Right kidney (tissue), 9 donors: ENCODE measurements at places on chromosomes 1 and 21.

- no peak for DNase-seq
Observed at GRCh38 chr1:227260433-227260832, 57.9 kb downstream of the CDC42BPA start.

GRCh38 chr1:239189998-239190512 is 196.3 kb upstream of the CHRM3 start:
- no peak for DNase-seq

GRCh38 chr21:15065392-15066122 is 757 bp upstream of the NRIP1 start:
- peak; percentile 83 for DNase-seq

GRCh38 chr1:235954306-235955283 is 87.9 kb upstream of the LYST start:
- DNase-seq = no peak

GRCh38 chr1:168803806-168804510 is 75.0 kb upstream of the DPT start:
- DNase-seq = no peak

DNA sequence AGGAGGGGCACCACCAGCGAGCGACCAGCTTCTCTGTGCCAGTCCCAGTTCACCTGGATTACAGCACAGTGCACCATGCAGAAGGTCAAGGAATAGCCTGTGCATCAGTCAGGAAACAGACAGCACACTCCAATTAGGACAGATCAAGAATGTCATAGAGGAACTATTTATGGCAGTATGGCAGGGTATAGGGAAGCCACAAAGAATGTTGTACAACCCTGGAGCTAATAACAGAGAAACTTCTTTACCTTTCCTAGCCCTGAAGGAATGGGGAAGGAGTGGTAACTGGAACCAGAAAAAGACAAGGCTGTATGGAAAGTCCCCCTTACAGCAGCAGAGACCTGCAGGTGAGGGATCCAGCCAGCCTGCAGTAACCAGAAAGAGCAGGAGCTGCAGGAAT is 87.8 kb upstream of the USP24 start:
- DNase-seq = no peak

DNA sequence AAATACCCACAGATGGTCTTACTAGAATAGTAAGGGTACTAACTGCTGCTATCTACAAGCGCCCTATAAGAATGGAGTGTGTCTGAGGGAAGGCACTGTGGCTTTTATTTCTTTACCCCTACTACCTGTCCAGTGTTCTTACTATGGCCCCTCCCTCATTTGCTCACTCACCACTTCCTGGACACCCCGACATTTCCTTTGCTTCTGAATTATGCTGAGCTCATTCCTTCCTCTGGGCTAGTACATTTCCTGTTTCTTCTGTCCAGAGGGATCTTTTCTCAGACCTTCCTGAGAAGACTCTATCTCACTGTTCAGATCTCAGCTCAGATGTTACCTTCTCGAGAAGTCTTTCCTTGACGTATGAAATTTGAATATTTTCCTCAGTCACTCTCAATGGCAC is 192.1 kb upstream of the DAB1 start:
- DNase-seq = no peak

DNA sequence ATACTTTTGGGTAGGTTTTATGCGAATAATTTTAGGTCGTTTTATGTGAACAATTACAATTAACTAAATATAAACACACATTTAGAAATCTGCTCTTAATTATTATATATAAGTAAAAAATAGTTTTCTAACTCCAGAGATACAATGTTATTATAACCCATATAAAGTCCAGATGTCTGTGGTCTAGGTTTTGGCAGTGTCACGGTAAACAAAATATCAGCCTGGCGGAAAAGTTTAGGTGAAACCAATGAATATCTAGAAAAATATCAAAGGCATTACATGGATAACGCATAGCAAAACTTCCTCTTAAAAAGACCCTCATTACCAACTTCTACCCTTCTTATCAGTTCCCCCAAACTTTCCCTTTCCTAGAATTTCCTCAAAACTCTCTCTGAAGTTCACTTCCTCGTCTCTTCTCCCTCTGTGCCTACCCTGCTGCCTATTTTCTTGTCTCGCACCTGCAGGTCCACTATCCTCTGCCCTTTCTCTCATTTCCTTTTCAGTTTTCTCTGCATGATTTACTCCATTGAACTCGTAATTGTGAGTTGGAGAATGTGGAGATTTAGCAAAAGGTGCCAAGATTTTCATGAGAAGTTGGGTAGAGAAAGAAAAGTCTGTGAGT is 21.8 kb downstream of the VTCN1 start:
- DNase-seq = no peak

DNA sequence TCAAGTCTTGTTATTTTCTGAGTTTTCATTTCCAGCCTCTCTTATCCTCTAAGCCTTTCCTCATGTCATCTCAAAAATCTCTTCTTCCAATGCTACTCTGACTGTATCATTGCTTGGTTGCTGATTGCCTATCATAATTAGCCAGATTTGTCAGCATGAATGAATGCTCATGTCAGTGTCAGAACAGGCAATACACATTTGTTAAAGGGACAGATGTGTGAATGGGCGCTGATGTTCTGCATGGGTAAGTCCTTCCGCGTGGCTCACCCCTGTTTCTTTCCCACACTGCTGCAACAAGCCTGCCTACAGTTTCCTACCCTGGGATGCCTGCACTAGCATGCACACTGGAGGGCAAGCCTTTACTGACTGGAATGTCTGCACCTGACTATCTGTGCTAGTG is 100.6 kb downstream of the RHOU start:
- no peak for DNase-seq

DNA sequence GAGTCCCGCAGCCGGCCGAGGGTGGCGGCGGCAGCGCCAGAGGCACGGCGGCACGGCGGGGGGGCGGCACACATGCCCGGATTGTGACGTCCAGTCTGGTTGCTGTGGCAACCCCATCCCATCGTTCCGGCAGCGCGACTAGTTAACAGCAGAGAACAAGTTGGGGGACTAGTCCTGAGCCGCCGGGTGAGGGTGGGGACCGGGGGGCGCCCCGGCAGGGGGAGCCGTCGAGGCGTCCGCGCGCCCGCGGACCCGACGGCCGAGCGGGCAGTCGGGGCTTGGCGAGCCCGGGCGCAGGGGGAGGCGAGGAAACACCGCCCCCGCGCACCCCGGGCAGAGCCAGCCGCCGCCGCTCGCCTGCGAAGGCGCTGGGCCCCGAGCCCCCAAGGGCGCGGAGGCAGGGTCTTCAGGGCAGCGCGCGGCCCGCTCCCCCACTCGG is at the start of gene CHD5:
Gene CHD5, minus strand, starts transcription at position 54 of the 439 bp plus-strand sequence. CDS start 298 bp downstream, outside the sequence.
- peak; percentile 36 for DNase-seq

GRCh38 chr1:50620680-50621329 is 197.6 kb upstream of the DMRTA2 start:
- DNase-seq = no peak

DNA sequence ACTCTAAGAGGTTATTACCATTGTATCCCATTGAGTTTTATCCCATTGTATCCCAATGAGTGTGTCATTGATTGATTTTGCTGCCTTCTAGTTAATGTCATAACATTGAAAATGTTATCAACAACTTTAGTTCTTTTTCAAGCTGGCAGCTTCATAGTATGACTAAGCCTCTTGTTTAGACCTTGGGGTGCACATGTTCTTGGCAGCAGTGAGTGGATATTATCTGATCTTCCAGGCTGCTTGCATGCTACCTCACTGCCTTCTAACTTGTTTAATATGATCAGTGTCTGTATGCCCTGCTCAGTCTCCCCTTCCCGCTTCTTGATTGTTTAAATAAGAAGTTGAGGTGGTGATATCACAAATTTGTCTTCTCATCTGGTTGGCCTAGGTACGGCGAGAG is 24.6 kb downstream of the NTPCR start:
- no peak for DNase-seq

DNA sequence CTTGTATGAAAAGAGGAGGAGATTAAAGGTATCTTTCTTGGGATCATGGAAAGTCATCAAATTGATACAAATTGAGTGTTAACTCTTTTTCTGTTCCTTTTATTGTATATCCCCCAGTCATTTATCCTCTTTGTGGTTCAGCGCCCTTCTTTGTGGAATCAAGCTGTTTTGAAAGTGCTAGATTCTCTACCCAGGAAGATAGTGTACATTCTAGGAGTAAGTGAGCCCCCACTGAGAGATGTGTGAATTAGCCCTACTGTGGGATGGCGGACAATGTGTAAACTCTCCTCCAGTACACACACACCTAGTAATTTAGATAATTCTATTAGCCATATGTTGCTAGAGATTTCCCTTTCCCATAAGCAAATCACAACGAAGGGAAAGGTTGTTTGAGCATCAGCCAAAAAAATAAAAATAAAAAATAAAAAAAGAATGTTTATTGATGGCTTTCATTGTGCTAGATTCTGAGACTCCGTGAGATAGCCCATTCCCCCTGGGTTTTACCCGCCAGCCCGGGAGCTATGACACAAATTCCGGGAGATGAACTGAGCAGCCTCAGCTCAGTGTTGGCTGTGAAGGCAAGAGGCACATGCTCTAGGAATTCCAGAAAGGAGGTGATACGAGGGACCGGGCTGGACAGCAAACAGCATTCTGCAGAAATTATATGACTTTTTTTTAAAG is 378.4 kb upstream of the RUNX1 start:
- no peak for DNase-seq

GRCh38 chr1:98931128-98931835 is 73.4 kb downstream of the PLPPR5 start:
- no peak for DNase-seq

DNA sequence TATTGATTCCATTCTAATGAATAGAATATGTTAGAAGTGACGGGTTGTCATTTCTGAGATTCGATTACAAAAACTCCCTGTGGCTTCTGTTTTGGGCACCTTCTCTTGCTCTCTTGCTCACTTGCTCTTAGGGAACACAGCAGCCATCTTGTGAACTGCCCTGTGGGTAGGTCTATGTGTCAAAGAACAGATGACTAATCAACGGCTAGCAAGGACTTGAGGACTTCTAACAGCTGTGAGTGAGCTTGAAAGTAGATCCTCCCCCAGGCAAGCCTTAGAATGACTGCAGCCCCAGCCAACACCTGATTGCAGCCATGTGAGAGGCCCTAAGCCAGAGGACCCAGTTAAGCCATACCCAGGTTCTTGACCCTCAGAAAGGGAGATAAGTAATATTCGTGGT is 49.3 kb downstream of the AZIN2 start:
- no peak for DNase-seq

DNA sequence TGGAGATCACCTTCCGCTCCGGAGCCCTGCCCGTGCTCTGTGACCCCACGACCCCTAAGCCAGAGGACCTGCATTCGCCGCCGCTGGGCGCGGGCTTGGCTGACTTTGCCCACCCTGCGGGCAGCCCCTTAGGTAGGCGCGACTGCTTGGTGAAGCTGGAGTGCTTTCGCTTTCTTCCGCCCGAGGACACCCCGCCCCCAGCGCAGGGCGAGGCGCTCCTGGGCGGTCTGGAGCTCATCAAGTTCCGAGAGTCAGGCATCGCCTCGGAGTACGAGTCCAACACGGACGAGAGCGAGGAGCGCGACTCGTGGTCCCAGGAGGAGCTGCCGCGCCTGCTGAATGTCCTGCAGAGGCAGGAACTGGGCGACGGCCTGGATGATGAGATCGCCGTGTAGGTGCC is 9.6 kb downstream of the SPATA46 start:
- no peak for DNase-seq

DNA sequence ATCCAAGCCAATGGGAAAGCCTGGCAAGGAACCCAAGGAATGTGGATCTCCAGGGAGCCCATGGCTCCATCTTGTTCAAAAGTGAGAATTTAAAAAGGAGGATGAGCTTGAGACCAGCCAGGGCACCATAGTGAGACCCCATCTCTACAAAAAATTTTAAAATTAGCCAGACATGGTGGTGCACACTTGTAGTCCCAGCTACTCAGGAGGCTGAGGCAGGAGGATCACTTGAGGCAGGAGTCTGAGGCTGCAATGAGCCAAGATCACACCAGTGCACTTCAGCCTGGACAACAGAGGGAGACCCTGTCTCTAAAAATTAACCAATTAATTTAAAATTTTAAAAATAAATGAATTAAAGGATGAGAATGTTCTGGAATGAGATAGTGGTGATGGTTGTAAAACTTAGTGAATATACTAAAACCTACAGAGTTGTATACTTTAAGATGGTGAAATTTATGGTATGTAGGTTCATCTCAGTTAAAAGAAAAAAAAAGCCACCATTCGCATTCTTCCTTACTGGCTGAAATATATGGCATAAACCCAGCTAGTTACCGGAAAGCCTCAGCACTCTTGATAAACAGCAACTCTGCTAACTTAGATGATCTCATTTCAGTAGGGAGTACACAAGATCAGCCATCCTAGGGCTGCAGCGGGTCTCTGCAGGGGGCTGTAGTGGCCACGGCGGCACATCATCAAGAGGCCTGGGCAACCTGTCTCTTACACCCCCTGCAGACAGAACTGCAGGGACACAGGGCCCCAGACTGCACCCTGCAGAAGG is 48.3 kb upstream of the H6PD start:
- no peak for DNase-seq

GRCh38 chr1:227758366-227758765 is 23.1 kb downstream of the SNAP47 start:
- DNase-seq = no peak

GRCh38 chr1:83508485-83509151 is 490.3 kb downstream of the TTLL7 start:
- DNase-seq = peak; percentile 39

GRCh38 chr1:2443277-2444137 is 31.1 kb upstream of the PEX10 start:
- no peak for DNase-seq

- DNase-seq = peak; percentile 61
Observed at GRCh38 chr1:226547754-226548191, 791 bp upstream of the STUM start.

DNA sequence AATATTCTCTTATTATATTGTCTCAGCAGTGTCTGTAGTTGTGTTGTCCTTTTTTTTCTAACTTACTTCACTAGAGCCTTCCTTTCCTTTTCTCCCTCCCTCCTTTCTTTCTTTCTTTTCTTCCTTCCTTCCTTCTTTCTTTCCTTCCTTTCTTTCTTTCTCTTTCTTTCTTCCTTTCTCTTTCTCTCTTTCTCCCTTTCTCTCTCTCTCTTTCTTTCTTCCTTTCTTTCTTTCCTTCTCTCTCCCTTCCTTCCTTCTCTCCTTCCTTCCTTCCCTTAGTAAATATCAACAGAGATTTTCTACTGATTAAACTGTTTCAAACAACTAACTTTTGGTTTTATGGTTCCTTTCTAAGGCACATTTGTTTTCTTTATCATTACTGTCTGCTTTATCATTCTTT is 43.1 kb upstream of the PGBD5 start:
- no peak for DNase-seq

GRCh38 chr1:188652678-188653077 is 1823.9 kb downstream of the PLA2G4A start:
- DNase-seq = no peak

DNA sequence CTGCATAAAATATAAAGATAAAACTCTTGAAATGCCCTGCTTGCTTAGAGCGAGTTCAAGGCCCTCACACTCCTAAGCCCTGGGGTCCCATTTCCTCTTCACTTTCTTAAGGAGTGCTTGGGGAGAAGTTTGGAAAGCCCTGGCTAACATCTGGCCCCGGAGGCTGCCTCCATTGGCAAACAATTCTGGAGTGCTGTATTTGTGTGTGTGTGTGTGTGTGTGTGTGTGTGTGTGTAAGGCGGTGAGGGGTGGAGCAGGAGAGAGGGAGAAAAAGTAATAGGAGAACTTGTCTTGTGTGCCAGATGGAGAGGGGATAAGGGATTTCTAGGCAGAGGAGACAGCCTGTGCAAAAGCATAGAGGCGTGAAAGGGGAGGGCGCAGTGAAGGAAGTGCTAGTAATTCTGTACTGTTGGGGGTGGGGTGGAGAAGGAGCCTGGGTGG is 578 bp upstream of the TRIM62 start:
- DNase-seq = no peak
